Kasumi-1 (cell line): ENCODE measurements at places on chromosomes 7 and 10.

DNA sequence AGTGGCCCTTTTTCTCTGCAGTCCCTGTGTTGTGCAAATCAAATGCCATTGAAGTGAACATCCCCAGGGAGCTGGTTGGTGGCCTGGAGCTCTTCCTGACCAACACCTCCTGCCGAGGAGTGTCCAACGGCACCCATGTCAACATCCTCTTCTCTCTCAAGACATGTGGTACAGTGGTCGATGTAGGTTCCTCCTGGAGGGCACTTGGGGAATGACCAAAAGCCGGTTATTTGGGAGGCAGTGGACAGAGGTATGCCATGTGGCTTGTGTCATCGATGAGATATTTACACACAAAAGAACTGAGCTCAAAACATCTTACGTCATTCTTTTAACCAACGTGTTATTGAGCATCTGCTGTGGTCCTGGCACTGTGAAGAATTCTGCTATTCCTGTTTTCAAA is 19.7 kb downstream of the OIT3 start:
- no peak for DNase-seq

- no peak for DNase-seq
Measured at GRCh38 chr7:31796375-31796774, 109.4 kb downstream of the PPP1R17 start.

DNA sequence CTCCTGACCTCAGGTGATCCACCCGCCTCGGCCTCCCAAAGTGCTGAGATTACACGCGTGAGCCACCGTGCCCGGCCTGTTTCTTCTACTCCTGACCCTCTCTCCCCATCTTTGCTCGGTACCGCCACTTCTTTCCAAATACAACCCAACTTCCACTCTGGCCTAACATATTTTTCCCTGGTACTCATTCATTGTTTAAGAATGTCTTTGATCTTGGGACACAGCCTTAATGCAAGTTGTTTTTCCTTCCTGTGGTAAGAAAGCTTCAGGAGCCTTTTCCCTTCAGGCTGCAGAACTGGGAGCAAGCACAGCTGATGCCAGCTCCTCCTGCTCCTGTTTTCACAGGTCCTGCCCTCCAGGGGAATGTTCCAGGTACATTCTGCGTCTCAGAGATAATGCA is 13.7 kb downstream of the CALML3 start:
- no peak for DNase-seq

DNA sequence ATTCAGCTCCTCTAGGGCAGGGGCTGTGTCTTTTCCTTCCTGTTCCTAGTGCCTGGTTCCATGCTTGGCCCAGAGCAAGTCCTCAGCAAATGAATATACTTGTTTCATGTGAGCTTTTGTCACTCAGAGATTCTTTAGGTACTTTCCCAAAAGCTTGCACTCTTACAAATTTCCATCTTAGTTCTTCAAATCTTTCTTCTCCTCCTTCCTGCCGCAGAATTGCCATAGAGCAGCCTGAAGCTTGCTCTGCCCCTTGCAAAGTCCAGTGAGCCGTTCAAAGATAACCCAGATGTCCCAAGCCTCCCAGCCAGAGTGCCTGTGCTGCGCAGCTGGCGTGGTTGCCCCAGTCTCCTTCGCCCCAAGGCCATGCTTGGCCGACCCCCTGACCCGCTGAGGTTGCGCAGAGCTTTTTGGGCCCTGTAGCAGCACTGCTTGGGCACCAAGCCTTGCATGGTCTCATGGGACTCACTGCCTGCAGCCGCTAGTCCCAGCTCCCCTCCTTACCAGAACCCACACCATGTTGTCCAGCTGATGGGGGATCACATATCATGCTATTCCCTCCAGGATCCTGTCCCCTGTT is 20.7 kb downstream of the CHST3 start:
- no peak for DNase-seq

- no peak for DNase-seq
Measured at GRCh38 chr10:12403119-12403518, 53.8 kb downstream of the CAMK1D start.

GRCh38 chr7:69418869-69419670 is 179.2 kb upstream of the AUTS2 start:
- no peak for DNase-seq

GRCh38 chr7:44990109-44991023 is 9.6 kb upstream of the CCM2 start:
- no peak for DNase-seq

DNA sequence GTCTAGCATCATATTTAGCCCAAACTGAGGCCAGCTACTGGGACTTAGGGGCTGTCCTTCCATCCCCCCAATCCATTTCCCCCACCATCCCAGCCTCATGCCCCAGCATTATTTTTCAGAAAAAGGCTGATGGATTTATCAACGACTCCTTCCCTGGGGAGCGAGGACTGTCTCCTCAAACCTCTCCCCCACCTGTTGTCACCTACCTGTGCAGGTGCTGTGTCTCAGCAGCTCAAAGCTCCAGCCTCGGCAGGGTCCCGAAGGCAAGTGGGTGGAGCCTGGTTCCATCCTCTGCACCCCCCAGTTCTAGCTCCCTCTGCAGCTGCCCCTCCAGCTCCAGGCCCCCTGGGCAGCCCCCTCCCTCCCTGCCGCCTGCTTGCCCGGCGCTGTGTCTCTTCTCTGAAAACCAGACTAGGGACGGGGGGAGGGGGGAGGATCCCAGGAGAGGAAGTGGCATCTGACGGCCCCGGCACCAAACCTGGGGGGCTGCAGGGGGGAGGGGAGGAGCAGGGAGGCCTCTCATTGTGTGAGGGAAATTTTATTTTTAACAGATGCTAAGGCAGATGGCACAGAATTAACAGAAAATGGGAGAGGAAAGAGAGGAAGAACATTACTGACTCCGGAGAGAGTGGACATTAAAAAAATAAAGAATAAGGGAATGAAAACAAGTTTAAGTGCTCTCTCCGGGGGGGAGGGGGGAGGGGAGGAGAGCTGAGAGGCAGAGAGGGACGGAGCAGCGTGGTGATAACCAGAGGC is 61.7 kb upstream of the PAX2 start:
- no peak for DNase-seq

- DNase-seq, result no peak
Measured at GRCh38 chr10:98415731-98416119, 743 bp upstream of the PYROXD2 start.

DNA sequence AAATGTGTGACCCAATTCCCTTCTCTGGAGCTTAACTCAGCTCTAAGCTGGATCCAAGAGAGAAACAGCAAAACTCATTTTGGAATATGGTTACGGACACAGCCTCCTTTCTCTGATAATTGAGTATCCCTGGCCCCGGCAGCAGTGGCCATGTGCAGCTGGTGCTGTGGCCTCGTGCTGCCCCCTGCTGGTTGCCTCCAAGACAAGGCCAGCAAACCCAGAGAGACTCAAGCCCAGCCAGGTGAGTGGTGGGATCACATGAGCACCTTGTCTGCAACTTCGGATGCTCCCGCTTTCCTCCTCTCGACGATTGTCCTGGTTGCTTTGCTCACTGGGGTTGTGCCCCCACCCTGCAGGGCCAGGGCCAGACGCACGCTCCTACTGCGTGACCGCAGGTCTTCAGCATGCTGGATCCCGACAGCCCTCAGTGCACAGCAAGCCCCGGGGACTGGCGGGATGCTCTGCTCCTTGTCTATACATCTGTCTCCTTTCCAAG is 19.4 kb downstream of the SFTPD start:
- peak; percentile 44 for DNase-seq

GRCh38 chr10:3868271-3868664 is 83.3 kb upstream of the KLF6 start:
- no peak for DNase-seq

DNA sequence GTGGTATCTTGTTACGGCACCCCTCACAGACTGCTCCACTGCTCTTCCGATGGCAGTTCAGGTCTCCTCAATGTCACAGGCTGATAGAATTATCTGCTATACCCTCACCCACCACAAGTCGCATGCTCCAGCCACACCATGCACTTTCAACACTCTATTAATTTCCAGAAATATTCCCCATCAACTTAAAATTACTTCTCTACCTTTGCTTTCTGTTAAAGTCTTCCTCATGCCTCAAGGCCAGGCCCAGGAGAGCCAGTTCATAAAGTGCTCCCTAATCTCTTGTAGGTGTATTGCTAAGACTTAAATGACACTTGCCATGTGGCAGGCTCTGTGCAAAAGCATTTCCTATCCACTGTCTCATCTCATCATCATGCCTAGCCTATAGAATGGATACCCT is 105.9 kb upstream of the ARID5B start:
- DNase-seq, result peak; percentile 16

GRCh38 chr10:91172348-91172747 is 48.1 kb upstream of the PCGF5 start:
- DNase-seq, result no peak

GRCh38 chr10:4011136-4011812 is 226.3 kb upstream of the KLF6 start:
- DNase-seq, result no peak

GRCh38 chr7:6012355-6013104 is 3.5 kb downstream of the AIMP2 start:
- DNase-seq, result no peak

- no peak for DNase-seq
Measured at GRCh38 chr10:76248649-76249200, 817.3 kb downstream of the LRMDA start.

DNA sequence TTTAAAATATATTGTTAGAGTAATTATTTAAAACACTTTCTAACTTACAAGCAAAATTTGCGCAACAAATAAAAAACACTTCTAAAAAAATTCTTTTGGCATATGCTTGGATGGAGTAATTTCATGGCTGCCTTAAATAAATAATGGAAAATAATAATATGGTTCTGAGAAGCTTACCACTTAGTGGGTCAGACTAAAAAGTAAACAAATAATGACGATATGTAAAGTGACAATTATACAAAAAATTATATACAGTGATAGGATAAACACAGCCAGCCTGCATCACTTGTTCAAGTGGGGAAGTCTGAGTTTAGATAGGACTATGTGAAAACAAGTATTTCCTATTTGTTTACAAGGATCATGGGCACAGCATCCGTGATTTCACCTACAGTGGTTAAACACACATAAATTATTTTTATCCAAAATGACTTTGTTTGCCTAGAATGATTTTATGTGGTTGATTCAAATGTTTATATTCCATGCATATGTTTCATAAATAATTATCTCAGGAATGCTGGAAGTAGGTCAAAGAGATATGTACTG is 141.7 kb upstream of the SEMA3D start:
- no peak for DNase-seq

- no peak for DNase-seq
Measured at GRCh38 chr7:30862995-30863705, 48.5 kb upstream of the AQP1 start.

GRCh38 chr10:73110345-73110849 is at the start of gene NUDT13:
TSS of gene NUDT13 (plus strand) at chr10:73110455. CDS start at chr10:73114366, 3,911 bp downstream.
- DNase-seq, result peak; percentile 99

DNA sequence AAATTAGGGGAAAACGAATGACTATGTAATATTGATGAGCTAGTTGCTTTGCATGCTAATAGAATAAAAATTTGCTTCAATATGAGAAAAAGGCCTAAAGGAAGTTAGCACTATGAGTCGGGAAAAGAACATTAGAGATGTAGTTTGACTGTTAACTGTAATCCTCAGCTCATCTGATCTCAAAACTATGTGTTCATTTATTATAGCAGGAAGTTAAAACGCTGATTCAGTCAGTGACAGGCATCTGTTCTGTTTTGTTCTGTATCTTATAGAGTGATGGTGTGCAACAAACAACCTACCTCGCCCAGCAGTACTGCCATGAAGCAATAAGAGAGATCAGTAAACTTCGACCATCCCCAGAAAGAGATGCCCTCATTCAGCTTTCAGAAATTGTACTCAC is 48.6 kb downstream of the PDSS1 start:
- no peak for DNase-seq

DNA sequence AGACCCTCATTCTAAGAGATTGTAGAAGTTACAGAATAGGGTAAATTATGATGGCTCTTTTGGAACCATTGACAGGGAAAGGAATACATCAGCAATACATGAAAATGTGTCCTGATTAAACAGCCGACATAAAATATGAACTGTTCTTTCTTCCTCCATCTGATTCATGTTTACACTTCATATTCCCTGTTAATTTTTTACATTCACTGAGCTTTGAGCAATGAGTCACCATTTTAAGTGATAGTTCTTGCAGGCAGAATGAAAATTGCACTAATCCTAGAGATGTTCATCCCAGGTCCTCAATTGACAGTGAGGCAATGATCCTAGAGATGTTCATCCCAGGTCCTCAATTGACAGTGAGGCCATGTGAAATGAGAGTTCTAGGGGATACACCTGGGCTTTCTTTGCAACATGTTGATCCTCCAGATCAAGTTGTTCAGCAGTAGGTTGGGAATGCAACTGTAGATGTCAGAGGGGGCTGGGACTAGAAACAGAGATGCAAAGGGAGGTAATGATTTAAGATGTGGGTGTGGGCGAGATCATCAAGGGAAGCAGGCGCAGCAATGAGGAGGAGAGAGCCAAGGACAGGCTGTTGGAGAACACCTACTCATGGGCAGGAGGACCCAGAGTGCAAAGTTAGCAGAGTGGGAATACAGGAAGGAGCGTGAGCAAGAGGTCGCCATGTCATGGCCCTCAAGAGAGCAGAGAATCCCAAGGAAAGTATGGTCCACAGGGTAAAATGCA is 138.7 kb downstream of the ZNF365 start:
- no peak for DNase-seq
